ENCODE measurements at places on chromosomes 7 and 10.

- DNase-seq: no peak
Observed at GRCh38 chr10:87551326-87551725, 46.6 kb downstream of the MINPP1 start.

GRCh38 chr10:96577069-96577468 is 9.7 kb downstream of the TM9SF3 start:
- no peak for DNase-seq

GRCh38 chr10:68428396-68429104 is 21.5 kb upstream of the RUFY2 start:
- DNase-seq: no peak

GRCh38 chr10:89653410-89653869 is 8.4 kb upstream of the PANK1 start:
- no peak for DNase-seq

DNA sequence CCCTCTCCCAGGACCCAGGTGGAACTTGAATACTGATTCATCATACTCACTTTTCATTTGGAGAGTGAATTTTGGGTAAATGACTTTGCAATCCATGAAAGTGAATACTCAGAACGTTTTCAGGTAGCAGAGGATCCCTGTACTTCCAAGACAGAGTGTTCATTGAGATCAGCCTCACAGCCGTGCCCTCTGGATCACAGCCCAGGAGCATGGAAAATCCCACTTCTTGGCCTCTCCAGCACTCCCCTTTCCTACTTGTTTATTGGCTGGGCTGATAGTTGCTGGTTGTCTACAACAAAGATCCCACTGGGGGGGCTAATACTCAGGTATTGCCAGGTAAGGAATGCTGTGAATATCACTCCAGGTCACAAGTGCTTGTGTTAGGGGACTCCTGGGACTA is 5.9 kb downstream of the GCK start:
- no peak for DNase-seq

DNA sequence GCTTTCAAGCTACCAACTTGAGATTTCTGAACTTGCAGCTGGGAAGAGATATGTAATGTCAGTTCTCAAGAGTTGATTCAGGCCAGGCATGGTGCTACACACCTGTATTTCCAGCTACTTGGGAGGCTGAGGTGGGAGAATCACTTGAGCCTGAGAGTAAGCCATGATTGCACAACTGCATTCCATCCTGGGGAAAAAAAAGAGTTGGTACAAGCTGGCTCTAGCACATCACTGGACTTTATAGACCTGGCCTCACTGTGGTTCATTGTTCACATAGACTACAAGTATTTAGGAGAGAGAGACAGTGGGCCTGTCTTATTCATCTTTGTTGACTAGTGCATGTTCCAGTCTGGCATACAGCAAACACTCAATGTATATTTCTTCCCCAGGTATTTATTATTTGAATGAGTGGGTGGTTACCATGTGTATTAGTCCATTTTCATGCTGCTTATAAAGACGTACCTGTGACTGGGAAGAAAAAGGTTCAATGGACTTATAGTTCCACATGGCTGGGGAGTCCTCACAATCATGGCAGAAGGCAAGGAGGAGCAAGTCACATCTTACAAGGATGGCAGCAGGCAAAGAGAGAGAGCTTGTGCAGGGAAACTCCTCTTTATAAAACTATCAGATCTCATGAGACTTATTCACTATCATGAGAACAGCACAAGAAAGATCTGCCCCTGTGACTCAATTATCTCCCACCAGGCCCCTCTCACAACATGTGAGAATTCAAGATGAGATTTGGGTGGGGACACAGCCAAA is 176.5 kb downstream of the PFKFB3 start:
- no peak for DNase-seq

DNA sequence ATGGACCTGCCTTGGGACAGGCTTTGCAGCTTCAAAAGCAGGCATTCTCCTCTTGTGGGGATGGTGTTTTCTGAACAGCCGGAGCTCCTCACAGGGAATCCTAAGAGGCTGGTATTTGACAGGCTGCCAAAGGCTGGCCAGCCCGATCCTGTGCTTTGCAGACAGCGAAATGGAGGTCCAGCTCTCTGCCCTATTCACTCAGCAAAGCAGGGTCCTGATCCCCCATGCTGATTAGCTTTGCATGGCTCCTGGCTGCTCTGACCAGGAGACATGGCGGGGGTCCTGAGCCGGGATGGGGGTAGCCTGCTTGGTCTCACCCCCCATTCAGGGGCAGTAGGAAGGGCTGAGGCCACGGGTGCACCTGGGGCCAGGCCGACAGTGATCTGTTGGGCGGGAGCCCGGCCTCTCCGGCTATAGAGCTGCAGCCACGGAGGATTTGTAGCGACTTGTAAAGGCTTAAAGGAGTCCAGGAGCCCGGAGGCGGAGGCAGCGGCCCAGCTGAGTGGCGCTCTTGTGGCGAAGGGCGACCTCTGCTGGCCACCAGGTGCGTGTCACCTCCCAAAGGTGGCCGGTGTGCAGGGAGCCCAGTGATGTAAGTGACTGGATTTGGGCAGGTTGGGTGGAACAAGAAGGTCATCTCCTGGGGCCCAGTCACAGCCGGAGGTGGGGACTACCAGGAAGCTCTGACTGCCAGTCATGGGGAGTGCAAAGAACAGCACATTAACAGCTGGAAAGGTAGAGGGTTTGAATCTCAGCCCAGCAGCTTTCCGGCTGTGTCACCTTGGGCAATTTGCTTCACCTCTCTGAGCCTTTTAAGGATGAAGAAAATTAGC is 126.5 kb downstream of the ZMIZ1 start:
- peak; percentile 91 for DNase-seq

GRCh38 chr7:152989889-152990380 is 230.4 kb downstream of the ACTR3B start:
- peak; percentile 64 for DNase-seq

DNA sequence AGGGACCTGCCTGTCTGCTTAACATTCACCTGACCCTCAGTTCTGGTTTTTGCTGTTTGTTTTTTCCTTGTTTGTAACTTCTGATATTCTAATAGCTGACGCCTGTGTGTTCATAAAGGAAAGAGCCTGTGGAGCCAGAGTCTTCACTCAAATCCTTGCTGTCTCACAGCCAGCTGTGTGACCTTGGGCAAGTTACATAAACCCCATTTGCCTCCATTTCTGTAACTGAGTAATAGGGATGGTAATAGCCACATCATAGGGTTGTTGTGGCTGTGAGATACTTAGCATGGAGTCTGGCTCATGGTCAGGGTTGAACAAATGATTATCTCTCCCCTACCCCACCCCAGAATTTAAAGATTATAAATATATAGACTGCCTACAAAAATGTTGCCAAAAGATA is 27.0 kb downstream of the WBP1L start:
- DNase-seq: no peak

GRCh38 chr7:75599244-75599781 is 107.2 kb downstream of the SPDYE5 start:
- peak; percentile 65 for DNase-seq

DNA sequence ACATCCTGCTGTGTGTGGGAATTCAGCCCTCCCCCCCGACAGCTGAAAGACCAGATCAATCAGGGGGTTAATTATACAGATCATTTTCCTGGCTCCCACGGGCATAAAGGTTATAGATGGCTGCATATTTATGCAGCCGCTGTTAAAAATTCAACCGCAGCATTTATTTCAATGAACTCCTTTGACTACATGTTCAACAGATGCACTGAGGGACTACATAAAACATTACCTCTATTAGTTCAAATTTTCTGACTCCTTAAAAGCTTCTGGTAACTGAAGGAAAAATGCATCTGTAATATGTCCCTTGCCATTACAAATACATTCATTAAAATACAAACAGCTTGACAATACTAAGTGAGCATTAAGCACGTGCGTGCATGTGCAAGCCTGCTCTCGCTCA is 49.7 kb upstream of the YAE1 start:
- DNase-seq: no peak

- no peak for DNase-seq
Observed at GRCh38 chr7:137642472-137642871, 204.3 kb downstream of the DGKI start.

- no peak for DNase-seq
Observed at GRCh38 chr7:141974831-141975230, 1.3 kb upstream of the TAS2R38 start.

- DNase-seq: no peak
Observed at GRCh38 chr7:1538544-1539180, 8.2 kb downstream of the MAFK start.

GRCh38 chr7:37694208-37695094 is 10.9 kb downstream of the GPR141 start:
- no peak for DNase-seq

DNA sequence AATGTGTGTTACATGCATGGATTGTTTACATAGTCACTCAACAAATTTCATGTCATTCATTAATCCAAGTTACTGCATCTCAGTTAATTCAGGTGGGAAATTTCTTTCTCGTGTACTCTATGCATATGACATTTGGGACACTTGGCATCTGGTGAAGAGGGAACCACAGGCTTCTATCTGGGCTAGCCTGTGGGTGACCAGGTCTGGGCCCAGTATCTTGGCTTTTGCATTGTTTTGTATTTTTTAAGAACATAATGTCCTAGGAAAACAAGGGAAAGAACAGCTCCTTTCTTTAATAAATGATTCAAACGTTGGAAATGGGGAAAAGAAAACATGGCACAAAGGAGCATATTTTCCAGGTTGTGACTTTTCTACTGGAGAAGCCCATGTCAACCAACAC is 331.1 kb downstream of the WDR11 start:
- no peak for DNase-seq

DNA sequence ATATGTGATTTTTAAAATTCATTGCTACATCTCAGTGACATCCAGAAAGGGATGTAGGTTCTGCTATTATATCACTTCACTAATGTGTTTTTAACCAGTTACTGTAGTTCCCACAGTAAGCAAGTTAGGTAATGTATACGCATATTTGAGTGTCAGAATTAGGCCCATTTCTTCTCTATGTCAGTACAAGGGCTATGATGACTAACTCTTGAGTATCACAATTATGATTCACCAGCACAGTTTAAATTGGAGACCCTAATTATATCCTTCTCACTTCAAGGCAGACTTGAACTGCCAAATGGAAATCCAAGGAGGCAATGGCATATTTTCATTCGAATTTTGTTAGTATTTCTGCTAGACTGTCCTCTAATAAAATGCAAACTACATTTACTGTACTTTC is 23.6 kb downstream of the BZW2 start:
- DNase-seq: no peak

GRCh38 chr10:45581216-45581549 is 91.4 kb downstream of the ZFAND4 start:
- no peak for DNase-seq

- DNase-seq: peak; percentile 19
Observed at GRCh38 chr10:78905015-78905956, 163.5 kb upstream of the ZMIZ1 start.

- no peak for DNase-seq
Observed at GRCh38 chr10:73813333-73813732, 1.9 kb upstream of the NDST2 start.

DNA sequence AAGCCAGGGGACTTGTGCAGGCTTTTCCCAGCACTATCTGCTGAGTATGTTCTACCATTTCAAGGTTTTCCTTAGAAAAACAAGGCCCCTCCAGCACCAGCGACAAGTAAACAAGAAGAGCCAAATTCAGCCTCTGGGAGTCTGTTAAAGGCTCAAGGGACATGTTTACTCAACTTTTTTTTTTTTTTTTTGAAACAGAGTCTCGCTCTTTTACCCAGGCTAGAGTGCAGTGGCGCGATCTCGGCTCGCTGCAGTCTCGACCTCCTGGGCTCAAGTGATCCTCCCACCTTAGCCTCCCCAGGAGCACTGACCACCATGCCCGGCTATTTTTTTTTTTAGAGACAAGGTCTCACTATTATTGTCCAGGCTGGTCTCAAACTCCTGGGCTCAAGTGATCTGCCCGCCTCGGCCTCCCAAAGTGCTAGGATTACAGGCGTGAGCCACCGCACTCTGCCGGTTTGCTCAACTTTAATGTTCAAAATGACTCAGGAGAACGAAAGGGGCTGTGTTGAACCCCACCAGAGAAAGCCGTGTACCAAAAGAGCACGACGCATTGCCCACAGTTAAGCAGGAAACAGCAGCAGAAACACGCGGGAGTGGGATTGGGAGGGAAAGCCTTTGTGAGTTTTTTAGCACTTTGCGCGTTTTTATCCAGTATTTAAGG is 772 bp downstream of the PRDX3 start:
- DNase-seq: no peak

DNA sequence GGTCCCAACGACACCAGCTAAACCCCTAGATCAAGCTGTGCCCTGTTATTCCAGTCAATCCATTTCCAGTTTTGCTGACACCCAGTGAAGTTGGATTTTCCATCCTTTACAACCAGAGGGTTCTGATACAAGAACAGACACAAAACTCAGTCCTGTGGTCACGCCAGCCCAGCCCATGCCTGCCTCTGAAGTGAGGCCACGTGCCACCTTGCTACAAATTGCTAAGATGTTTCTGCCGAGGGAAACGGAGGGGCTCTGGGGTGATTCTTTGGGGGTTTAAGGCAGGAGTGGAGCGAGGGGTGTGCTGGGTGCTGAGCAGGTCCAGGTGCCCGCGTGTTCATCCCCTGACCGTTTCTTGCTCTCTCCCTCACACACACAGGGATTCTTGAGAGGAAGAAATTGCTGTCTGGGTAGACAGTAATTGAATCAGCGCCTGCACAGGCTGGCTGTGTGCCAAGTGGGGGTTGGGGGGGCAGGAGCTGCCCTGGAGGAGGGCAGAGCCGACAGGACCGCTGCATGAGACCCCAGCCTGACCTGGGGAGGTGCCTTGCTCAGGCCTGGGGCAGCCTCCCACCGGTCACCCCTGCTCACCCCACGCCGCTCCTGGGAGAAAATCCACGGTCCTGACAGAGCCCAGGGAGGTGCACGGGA is 38.1 kb downstream of the ADAP1 start:
- no peak for DNase-seq

GRCh38 chr7:127887631-127888030 is 143.6 kb downstream of the LRRC4 start:
- no peak for DNase-seq

Measured in H9 (cell line).